GM12864 (cell line): ENCODE measurements at places on chromosomes 7 and 10.

DNA sequence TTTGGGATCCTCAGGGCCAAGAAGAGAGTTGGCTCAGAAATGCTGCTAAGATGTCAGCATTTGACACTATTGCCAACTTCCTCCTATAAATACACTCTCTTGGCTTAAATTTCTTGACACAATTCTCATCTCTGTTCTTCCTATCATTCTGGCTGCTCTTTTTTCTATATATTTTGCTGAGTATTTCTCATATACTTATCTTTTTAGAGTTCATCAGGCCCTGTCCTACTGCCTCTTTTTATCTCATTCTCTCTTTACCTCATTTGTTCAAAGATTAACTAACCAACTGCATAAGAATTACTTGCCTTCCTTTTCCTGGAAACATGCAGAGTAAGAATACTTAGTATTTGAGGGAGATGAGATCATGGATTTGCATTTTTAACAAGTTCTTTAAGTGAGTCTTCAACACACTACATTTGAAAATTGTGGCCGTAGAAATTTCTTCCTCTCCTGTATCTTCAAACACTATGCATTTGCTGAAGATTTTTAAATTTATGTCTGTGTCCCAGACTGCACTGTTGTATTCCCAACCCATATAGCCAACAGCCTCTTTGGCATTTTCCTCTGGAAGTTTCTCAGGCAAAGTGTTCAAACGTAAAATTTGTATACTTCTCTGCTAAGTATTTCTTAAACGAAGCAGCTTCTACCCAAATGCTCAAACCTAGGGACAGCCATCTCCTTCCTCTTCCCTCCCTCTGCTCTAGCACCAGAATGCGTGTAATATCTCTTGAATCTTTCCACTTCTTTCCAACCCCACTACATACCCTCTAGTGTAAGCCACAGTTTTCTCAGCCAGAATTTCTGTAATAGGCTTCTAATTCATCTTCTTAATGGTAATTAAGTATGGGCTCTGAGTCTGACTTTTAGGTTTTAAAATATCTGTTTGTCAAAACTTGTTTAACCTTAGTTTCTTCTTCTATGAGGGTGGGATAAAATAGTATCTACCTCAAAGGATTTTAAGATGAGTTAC, 35.5 kb downstream of the ARL4A start:
- no peak for DNase-seq

GRCh38 chr7:90625562-90625961, 29.4 kb downstream of the CDK14 start:
- no peak for DNase-seq

GRCh38 chr10:28811639-28812349, 134.5 kb downstream of the BAMBI start:
- no peak for DNase-seq

- DNase-seq = no peak
Observed at GRCh38 chr7:121084748-121085336, 96.3 kb downstream of the CPED1 start.

DNA sequence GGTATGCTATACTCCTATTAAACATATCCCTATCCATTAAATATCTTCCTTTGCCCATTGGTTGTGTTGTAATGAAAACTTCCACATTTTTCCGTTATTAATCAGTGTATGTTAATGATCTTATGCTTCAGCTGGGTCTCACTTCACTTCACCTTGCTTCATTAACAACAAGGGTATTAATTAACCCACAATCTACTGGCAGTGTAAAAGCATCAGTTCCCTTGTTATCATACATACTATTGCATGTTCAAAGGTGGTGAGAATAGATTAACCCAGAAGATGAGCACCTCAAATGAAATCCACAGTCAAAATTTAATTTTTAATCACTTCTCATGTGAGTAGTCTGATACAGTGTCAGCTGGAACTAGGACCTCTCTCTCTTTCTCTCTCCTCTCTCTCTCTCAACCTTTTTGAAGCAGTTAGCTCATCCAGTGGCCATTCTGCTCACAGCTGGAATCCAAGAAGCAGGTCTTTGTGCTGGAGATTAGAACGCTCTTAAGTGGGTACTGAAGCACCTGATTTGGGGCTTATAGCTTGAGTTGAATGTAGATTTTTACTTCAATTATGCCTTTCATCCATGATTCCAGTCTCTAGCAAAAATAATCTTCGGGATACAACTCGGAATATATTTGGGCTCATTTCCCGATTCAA, 172.3 kb downstream of the RAPGEF5 start:
- no peak for DNase-seq

GRCh38 chr7:825386-825785, 6.9 kb upstream of the SUN1 start:
- DNase-seq = no peak

- no peak for DNase-seq
Observed at GRCh38 chr10:90865401-90865800, 6.4 kb upstream of the RPP30 start.

DNA sequence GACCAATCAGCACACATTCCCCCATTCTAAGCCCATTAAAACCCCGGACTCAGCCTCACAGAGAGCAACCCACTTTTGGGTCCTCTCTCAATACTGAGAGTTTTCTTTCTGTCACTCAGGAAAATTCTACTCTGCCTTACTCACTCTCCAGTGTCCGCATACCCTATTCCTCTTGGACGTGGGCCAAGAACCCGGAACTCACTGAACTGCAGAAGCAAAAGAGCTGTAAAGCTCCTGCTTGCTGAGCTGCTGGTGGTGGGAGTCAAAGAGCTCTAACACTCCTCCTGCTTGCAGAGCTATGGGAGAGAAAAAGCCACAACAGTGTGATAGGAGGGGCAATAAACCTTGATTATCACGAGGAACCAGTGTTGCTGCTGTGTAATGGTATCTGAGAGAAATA, 386.9 kb downstream of the POM121L12 start:
- DNase-seq = no peak

GRCh38 chr10:93364966-93365365, 117.2 kb downstream of the MYOF start:
- no peak for DNase-seq

GRCh38 chr10:33937036-33937730, 602.7 kb upstream of the NRP1 start:
- no peak for DNase-seq

DNA sequence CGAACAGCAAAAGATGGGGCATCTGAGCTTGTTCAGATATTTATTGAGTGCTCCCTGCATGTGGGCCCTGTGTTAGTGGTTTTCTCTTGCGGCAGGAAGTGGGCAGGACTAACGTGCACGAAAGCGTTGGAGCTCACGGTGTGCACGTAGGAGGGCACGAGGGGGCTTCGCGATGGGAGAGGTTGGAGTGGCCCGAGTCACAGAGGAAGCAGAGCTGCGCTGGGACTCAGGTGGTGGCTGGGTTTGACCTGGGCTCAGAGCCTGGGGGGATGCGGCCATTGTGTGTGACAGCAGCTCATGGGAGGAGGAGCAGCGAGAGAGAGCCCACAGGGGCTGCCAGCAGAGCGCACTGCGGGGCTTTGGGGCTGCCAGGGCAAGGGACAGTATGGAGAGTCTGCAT, 7.7 kb downstream of the ZSCAN25 start:
- no peak for DNase-seq

DNA sequence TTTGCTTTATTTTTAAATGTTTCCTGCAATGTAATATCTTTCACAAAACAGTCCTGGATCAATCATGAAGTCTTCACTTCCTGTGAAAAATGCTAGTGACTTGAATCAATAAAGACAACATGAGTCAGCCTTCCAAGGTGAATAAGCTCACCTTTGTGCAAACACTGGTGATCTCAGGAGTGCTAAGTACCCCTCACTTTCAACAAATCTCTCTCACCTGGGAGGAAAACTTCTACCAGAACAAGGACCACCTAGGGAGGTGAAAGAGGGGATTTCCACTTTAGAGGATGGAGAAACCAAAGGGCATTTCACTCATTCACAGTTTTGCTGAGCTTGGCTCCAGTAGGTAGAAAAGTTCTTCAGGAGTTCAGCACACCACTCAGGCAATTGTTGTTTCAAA, 64.8 kb downstream of the CALD1 start:
- no peak for DNase-seq

- no peak for DNase-seq
Observed at GRCh38 chr7:90579181-90579688, 16.9 kb upstream of the CDK14 start.

DNA sequence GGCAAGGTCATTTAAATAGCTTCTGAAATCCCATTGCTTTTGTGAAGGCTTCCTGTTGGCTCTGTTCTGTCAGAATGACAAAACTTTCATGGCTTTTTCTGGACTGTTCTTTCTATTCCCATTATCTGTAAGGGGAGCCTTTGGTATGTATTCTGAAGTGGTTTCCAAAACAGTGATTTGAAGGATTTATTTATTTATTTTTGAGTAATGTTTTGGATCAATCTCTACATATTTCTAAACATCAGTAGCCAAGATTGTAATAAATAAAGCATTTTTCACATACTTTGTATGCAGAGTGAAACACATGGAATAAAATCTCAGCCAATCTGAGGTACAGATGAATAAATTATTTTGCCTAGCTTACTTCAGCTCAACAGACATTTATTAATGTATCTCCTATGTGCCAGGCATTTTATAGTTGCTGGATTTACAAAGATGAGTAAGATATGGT, 121.1 kb downstream of the BBS9 start:
- no peak for DNase-seq

DNA sequence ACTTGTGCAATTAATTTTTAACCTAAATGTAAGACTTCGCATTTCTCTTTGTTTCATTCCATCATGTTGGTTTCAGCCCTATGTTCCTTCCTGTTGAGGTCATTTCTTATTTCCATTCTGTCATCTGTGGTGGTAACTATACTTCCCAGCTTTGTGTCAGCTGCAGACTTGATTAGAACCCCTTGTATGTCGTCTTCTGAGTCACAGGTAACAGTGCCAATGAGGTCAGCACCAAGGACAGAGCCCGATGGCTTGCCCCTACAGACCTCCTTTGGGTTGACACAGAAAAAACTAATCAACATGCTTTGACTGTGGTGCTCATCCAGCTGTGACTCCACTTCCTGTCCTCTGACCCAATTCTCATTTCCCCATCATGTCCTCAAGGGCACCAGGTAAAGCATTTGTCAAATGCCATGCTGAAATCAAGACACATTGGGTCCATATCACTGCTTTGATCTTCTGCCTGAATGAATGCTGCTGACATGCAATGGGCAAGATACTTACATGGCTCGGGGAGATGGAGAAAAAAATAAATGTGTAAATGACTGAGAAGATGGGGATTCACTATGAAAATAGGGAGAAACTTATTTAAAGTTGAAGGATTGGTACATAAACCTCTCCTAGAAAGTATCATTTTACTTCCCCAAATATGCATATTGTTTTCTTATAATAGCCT, 25.6 kb upstream of the CRTAC1 start:
- no peak for DNase-seq

- DNase-seq = no peak
Observed at GRCh38 chr7:95530881-95531280, 45.1 kb downstream of the ASB4 start.

DNA sequence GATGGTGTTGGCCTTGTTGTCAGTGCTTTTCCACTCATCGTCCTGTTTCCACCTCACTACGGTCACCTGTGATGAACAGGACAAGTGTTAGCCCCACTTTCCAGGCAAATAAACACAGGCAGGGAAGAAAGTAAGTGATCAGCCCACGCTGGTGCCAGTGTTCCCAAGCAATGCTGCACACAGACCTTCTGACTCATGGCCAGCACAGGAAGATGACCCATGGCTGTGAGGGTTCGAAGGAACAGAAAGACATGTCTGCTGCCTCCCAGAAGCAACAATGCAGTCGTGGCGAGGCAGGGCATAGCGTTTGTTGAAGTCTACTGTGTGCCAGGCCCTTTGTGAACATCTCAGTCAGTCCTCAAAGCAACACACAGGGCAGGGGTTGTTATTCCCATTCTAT, 35.7 kb downstream of the SLC29A3 start:
- no peak for DNase-seq

GRCh38 chr10:126268013-126268920, 120.0 kb downstream of the ADAM12 start:
- DNase-seq = no peak

GRCh38 chr7:129169171-129169671, 19.2 kb upstream of the SMO start:
- DNase-seq = no peak

DNA sequence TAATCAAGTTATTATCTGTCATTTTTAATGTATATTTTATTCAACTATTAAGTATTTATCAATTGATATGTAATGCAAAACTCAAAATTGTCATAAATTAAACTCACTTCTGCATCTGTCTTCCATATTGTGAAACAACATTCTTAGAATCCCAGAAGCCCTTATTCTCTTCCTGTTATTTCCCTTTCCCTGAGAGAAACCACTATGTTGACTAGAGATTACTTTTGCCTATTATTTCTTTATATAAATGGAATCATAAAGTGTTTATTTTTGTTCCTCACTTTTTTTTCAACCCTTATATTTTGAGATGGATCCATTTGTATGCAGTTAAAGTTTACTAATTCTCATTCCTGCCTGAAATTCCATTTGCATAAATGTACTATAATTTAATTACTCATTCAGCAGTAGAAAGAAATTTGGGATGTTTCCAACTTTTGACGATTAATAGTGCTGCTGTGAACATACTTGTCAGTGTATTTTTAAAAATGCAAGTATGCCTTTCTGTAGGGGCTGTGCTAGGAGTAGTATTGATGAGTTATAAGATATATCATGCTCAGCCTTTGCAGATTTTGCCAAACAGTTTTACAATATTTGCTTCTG, 211.2 kb downstream of the SEMA3D start:
- DNase-seq = no peak

DNA sequence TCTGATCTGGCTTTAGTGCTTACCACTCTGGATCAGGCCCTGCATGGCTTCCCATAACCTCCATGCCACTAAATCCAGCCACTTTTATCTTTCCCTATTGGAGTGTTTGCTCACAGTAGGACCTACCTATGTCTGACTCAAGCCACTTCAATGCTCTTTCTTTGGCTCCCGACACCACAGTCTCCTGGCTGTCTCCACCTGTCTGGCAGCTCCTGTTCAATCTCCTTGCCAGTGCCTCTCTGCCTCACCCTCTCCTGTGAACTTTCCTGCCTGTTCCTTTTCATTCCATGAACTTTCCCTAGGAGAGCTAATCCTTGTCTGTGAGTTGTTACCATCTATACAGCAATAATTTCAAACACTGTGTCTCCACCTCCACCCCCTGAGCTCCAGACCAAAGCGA, 82.6 kb upstream of the UCN3 start:
- no peak for DNase-seq

DNA sequence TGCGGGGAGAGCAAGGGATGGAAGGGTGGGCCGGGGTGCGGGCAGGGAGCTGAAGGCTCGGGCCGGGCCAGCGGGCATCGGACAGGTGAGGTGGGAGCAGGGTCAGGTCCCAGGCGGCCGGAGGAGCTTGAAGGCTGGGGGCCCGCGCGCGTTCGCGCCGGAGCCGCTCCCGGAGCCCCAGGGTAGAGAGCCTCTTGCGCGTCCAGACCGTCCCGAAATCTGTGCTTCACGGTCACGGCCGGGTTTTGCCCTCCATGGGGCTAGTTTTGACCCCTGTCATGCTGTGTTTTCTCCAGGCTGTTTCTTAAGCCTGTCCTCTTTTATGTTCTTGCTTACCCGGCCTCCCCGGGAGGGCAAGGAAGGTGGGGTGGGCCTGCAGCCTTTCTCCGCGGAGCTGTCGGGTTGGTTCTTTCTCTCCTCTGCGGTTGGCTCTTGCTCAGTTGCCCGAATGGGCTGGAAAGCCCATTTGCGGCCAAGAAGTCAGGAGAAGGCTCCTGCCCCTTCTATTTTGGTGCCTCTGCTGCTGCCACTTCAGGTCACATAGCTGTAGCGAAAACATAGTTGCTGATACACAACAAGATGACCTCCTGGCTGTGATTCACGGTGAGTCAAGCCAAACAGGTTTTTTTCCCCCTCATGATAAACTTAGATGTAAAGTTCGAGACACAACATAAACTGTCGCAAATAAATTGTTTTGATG, 650 bp downstream of the UBE2D1 start:
- DNase-seq = no peak

GRCh38 chr10:3141351-3142005, 31.1 kb downstream of the PITRM1 start:
- no peak for DNase-seq
